ENCODE measurements at places on chromosomes 13 and 19.

- DNase-seq = peak; percentile 11
Measured at GRCh38 chr19:44988896-44989556, 12.2 kb upstream of the RELB start.

GRCh38 chr13:47680748-47681147 is 320.3 kb downstream of the SUCLA2 start:
- DNase-seq = no peak

DNA sequence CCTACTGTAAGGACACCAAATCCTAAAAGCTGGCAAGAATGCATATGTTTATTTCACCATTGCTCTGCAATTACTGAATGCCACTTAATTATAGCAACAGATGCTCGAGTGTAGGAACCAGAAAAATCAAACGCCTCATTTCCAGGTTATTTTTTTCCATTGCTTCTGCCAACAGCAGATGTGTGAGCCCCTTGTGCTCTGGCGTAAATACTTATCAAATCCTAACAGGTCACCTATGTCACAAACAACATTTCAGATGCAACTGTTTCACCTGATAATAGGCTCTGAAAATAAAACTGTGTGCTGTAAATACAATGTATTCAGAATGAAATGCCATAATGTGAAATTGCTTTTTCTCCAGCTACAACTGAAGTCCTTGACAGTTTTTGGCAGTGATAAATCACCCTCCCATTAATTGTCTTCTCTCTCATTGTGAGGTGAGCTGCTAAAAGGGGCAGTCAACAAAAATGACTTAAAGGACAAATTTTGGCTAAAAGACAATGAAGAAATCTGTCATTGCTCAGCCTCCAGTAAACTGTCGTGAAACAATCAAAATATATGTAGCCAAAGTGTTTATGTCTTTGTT is 344.0 kb downstream of the DACH1 start:
- DNase-seq = peak; percentile 86

DNA sequence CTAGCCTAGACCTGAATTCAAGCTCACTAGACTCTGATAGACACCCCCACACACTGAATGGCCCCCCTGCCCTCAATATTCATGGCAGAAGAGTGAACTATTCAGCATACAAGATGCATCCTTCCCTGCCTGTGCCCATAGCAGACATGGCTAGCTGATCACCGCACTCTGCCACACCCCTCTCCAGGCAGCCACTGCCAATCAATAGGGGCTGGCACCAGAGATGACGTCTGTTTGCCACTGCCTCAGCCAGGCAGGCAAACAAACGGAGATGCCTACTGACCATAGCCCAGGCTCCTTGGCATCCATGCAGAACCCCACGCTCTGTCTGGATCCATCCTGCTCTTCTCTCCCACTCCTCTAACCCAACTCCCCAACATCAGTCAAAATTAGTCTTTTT is 13.8 kb upstream of the NPAS1 start:
- DNase-seq = no peak
